ENCODE measurements at places on chromosomes 5 and 9.

- DNase-seq = no peak
Measured at GRCh38 chr9:91119142-91119541, 242.6 kb downstream of the AUH start.

DNA sequence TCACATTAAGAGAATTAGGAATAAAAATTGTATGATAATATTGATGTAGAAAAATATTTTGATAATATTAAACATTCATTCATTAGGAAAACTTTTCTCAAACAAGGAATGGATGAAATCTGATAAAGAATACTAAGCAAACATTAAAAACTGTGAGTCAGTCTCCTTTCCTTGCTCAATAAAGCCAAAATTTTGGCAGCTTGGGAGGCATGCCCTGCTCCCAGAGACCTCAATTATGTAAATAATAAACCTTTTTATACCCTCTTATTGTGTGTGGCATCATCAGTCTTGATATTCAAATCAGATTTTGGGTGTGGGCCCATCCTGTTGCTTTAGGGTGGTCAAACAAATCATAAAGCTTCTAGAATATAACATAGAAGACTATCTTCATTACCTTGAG lies 36.6 kb upstream of the CCL21 start:
- DNase-seq = no peak

- DNase-seq = no peak
Measured at GRCh38 chr5:15819617-15820016, 319.6 kb downstream of the FBXL7 start.

DNA sequence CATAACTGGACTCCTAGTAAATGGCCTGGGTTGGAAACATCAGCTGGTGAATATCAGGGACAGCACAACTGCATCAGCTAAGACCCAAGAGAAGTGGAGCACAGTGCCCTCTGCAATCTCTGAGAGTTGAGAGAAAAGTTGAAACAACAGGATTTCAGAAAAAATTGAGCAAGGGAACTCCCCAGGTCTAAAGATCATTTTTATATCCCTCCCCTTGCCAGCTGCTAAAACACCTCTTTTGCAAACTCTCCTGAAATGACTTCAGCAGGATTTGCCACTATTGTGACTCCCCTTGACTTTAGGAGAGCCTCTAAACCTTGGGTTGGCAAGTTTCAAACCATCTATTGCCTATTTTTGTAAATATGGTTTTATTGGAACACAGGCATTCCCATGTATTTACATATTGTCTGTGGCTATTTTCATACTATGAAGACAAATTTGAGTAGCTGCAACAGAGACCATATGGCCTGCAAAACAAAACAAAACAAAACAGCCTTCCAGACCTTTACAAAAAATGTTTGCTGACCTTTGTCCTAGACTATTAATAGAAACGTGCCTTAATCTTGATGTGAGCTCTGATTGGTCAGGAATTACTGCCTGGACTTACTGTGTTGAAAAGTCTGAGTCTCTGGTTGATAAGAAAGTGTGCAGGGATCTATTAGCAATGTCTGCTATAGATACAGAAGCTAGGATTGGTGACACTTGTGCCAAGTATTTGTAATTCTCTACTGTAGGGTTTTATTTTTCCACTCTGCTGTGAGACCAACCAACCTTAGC lies 37.7 kb upstream of the PLPPR1 start:
- DNase-seq = no peak

DNA sequence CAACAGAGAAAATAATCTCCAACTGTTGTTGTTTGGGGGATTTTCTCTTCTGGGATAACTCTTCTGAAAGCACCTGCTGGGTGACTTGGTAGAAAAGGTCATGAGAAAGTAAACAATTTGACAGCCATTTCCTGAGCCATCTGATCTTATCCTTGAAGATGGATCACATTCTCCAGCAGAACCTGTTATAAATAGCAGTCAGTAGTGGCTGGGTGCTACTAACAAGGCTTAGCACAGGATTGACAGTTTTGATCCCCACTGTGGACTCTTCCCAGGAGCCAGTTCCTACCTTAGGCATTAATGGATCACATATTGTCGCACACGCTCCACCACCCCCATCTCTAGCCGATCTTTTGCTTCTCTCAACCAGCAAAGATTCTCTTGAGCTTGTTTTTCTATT lies 220.2 kb downstream of the PLK2 start:
- no peak for DNase-seq

GRCh38 chr5:180625791-180626660 lies 23.4 kb downstream of the FLT4 start:
- no peak for DNase-seq

GRCh38 chr5:52799358-52799982 lies 11.8 kb downstream of the ITGA1 start:
- DNase-seq = peak; percentile 25

- DNase-seq = no peak
Measured at GRCh38 chr9:110284211-110284844, 28.0 kb upstream of the TXN start.

DNA sequence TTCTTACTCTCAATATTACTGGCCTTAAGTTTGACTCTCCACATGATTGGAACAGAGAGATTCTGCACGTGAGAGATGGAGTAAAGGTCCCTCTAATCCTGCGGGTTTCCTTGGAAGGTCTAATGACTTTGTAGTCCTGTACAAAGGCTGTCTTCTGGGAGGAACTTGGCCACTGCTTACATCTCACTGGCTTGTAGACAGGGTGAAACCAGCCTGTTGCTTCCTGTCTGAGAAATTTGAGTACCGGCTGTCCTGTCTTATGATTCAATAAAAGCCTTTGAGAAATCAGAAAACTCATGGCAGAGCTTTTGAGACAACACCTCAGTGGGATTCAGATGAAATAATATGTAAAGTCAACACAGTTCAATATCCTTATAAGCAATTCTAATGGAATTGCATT lies 43.0 kb downstream of the IL31RA start:
- DNase-seq = no peak

DNA sequence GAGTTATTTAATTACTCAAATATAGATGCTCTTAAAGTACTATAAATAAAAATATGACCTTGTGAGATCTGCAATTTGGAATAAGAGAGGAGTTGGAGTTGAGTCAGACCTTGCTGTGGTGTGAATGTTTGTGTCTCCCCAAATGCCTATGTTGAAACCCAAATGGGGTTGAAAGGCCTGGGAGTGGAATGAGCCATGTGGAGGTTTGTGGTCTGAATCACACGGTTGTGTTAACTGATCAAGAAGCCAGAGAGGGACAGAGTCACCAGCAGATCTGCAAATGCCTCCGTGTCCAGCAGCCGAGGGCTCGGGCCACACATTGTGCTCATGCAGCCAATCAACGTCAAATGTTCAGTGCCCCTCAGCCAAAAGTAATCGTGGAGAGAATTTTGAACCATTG lies 404.4 kb downstream of the ICE1 start:
- DNase-seq = no peak

- DNase-seq = no peak
Measured at GRCh38 chr5:95721582-95722295, 9.4 kb upstream of the RHOBTB3 start.

DNA sequence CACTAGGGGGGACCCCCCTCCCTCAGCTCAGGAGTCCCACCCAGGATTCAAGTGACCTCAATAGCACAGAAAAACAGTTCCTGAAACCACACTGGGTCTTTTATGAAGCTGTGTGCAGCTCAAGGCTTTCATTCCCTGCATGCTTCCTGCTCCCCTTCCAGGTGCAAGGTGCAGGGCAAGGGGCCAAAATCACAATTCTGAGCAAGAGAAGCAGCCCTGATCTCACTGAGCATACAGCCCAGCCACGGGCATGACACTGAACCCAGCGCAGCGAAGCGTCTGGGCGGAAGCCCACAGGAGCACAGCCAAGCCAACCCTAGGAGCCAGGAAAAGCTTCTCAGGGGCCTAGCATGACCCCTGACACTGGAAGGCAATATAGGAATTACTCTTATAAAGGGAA lies 62.9 kb downstream of the IRX2 start:
- DNase-seq = no peak

- no peak for DNase-seq
Measured at GRCh38 chr5:155270725-155271124, 257.2 kb downstream of the KIF4B start.

DNA sequence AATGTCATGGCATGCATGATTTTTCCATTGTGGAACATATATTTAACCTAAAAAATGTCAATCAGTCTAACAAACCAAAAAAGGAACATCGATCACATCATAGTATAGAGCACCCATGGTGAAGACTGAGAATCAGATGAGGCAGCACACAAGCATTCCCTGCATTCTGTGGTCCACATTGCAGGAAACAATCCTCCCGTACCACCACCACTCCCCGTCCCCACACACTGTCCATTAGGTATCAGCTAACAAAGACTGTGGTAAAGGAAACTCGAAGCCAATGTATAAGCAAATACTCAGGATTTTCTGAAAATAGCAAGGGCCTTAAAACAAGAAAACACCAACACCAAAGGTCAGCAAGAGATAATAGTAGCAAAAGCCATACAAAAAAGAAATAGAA lies 1104.4 kb upstream of the SEMA6A start:
- DNase-seq = no peak

GRCh38 chr5:16315501-16315900 lies 135.9 kb upstream of the MARCHF11 start:
- no peak for DNase-seq

- DNase-seq = peak; percentile 79
Measured at GRCh38 chr9:86282979-86283535, 719 bp upstream of the ISCA1 start.

GRCh38 chr9:104177676-104178075 lies 83.6 kb downstream of the SMC2 start:
- DNase-seq = no peak

GRCh38 chr5:116313366-116313765 lies 228.5 kb downstream of the COMMD10 start:
- DNase-seq = no peak

DNA sequence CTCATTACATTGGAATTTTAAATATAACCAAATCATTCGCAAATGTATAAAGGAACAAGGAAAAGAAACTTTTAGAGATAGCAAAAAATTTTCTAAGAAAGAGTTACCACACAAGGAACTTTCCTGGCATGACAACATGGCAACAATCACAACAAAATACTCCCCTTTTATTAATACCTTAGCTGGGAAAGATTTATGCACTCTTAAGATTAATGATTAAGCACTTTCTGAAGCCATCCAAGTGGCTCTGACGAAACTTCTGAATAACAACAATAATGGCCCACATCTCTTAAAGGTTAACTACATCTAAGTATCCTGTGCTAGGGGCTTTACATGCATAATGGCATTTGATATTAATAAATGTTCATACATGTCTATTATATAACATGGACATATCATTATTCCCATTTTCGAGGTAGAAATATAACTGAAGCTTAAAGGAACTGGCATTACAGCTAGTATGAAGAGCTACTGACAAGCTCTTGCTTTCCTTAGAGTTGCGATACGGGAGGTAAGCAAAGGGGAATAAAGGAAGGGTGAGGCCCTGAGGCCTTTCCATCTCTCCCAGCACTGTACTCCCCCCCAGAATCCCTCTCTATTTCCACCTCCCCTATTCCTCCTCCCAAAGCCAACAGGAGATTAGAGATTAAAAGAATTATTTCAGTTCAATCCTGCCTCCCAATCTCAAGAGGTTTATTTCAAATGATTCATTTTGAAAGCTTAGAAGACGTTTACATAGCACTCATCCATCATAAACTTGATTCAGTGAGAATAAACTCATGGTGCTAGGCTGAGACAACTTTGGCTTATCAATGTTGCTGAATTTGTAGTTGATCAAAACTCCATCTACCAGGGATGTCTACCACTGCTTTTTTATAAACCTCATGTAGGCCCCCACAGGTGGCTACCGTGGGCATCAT lies 9.6 kb downstream of the MTMR12 start:
- DNase-seq = no peak

- no peak for DNase-seq
Measured at GRCh38 chr9:94875300-94876020, 149.0 kb downstream of the AOPEP start.

DNA sequence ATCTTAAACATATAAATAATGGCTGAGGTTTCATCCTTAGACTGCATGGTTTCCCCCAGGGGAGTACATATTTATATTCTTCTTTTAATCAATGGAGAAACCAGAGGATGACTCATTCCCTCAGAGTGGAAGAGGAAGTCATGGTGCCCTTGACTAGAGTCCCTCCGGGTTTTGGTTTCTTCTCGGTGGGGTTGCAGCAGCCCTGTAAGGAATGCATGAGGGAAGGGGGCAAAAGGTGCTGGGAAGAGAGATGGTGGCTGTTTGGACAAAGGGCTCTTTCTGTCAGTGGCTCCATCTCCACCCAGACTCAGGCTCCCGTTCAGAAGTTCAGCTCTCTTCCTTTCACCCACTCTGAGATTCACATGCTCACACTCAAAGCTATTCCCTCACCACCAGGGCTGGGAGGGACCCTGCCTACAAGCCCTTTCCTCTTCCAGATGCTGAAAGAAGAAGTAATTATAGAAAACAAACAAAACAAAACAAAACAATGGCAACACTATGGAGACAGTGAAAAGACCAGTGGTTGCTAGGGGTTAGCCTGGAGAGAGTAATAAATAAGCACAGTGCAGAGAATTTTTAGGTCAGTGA lies 129.8 kb upstream of the IL12B start:
- DNase-seq = peak; percentile 88

DNA sequence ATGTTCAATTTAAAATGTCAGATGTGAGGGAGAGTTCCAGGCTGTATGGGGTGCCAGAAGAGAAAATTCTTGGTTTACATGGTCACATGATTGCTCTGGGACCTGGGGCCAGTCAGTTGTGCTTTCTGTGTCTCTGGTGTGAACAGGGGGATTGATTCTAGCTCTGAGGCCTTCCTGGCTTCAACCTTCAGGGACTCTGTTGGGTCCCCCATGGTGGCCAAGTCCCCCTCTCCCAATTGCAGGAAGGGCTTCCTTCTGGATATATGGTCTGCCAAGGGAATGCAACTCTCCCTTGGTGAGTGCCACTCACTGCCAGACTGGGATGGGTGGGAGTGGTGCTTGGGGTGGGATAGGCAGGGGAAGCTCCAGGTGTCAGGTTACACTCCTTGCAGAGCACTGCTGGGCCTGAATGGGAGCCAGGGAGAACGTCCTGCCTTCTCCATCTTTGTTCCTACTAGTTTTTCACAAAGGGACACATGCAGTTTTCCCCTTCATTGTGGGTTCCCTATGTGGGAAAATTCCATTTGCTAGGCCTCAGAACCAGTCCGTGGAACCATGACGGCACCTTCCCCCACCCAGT lies 153.2 kb downstream of the MELK start:
- no peak for DNase-seq

DNA sequence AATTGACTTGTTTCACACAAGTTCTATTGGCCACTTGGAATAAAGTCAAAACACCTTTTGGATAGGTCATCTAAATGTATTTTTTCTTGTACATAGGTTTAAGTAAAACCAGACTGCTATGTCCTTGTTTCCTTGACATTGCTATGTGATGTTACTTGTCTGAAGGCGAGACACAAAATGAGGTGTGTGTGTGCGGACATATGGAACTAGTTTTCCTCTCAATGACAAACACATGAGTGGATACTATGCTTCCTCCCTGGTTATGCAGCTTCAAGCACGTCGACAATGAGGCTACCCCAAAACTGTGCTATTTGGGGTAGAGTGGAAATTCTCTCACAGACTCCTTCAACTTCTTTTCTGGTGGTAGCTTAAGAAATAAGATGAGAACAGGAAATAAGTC lies 276.8 kb downstream of the GAS1 start:
- DNase-seq = no peak

- peak; percentile 78 for DNase-seq
Measured at GRCh38 chr5:113489299-113489698, 1.0 kb upstream of the MCC start.
